Mesothelial cell of epicardium (in vitro differentiated cells): ENCODE measurements at places on chromosomes 16 and 17. TPM values are rescaled to one million over a fixed set of nuclear protein-coding genes. Genes with fewer than 3 reads are reported as not detected.
A peak's percentile ranks its signal among the peaks of the same experiment; 100 is the strongest.

DNA sequence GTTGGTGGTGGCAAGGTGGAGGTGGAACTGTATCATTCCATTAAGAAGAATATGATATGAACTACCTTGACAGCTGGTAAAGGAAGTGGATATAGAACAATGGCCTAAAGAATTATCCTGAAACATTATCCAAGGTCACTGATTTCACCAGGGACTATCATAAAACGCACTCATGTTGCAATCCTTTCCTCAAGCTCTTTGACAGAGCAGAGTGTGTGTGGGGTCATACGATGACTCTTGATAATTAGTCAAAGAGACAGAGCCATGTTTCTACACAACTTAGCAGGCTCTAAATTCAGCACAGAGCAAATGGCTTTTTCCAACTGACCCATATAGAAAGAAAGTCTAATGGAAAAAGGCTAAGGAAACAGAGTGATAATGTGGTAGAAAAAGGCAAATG lies 126.4 kb upstream of the ANKFN1 start:
- peaks cover 19% of the 10 kb centered on the region for H3K27me3 ChIP-seq
- H3K36me3 ChIP-seq: no peaks in the 10 kb centered on the region
- H3K4me1 ChIP-seq: no peaks in the 10 kb centered on the region
- no peak for DNase-seq
- no peak overlapping the region for H3K27ac ChIP-seq

The GUCY2D gene
- total RNA-seq: 0.34 to 0.75 TPM (median 0.69 TPM) in 3 replicates

GRCh38 chr17:61087024-61087423 lies 312.6 kb upstream of the TBX2 start:
- peaks cover 34% of the 10 kb centered on the region for H3K4me1 ChIP-seq
- H3K27ac ChIP-seq: no peak overlapping the region
- H3K36me3 ChIP-seq: peaks cover 21% of the 10 kb centered on the region
- H3K27me3 ChIP-seq: no peaks in the 10 kb centered on the region
- no peak for DNase-seq

DNA sequence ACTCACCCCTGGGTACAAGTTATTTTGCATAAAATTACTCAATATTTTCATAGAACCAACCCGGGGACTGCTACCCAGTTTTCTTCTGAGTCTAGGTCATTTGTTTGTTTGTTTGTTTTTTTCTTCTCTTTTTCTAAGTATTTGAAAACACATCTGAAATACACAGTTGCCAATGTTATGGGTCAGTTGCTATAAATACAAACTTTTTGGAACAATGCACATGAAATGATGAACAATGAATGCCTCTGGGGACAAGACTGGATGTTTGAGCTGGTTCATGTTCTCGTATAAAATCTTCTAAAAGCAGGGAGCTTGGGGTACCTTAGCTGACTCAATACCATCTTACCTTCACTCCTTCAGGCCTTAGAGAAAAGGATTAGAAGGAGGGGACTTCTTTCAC lies 30.5 kb downstream of the TMEM238L start:
- H3K4me3 ChIP-seq: no peak overlapping the region
- no peak for DNase-seq
- peaks cover 3% of the 10 kb centered on the region for H3K27me3 ChIP-seq
- H3K27ac ChIP-seq: no peak overlapping the region
- H3K36me3 ChIP-seq: no peaks in the 10 kb centered on the region

DNA sequence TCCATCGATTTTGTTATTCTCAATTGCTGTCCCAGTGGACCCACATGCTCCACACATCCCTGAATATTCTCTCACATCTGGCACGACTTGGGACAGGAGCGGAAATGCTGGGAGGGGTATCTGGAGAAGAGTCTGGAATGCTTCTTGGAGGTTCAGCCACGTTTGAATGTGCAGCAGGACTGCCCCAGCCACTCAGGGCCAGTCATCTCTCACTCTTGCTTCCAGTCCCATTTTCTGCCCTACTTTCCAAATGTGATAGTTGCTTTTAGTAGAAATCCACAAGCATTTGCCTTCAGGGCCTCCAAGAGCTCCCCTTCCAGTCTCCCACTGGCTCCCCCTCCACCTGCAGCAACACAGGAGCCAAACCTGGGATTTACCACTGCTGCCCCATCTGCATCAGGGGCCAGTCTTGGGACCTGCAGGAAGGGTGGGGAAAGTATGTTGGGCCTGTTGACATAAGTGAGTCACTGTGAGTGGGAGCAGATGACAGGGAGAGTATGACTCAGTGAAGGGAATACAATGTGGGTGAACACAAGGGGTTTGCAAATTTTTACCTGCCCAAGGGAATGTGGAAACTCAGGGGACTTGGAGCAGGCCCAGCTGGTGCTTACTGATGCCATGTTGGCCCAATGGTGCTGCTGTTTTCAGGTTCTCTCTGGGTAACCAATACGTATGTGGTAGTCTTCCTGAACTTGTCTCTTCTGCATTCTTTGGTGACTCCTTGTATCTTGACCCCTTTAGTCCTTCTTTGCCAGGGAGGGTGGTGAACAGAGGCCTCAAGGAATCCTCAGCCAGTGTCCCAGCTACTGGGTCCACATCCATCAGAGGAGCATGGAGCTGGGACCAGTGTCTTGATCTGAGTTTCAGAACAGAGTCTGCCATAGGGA lies 78.8 kb upstream of the CRHR1 start:
- H3K27me3 ChIP-seq: peaks cover 65% of the 10 kb centered on the region
- no peaks in the 10 kb centered on the region for H3K4me1 ChIP-seq
- no peak overlapping the region for H3K27ac ChIP-seq
- H3K36me3 ChIP-seq: no peaks in the 10 kb centered on the region
- DNase-seq: no peak

DNA sequence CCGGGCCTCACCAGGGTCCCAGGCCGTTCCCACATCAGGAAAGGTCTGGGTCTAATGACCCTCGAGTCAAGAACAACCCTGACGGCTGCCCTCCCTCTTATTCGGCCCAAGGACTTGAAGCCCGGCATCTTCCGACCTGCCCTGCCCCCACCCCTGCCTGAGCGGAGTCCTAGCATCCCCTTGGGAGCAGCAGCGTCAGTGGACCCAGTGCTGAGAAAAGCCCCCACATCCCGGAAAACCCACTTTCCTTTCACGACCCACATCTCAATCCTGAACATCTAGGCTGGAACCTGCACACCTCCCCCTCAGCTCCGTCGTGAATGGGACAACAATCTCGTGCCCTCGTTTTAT lies 769 bp downstream of the TMEM88 start:
- H3K36me3 ChIP-seq: peaks cover 9% of the 10 kb centered on the region
- no peak for DNase-seq
- H3K27ac ChIP-seq: no peak overlapping the region

DNA sequence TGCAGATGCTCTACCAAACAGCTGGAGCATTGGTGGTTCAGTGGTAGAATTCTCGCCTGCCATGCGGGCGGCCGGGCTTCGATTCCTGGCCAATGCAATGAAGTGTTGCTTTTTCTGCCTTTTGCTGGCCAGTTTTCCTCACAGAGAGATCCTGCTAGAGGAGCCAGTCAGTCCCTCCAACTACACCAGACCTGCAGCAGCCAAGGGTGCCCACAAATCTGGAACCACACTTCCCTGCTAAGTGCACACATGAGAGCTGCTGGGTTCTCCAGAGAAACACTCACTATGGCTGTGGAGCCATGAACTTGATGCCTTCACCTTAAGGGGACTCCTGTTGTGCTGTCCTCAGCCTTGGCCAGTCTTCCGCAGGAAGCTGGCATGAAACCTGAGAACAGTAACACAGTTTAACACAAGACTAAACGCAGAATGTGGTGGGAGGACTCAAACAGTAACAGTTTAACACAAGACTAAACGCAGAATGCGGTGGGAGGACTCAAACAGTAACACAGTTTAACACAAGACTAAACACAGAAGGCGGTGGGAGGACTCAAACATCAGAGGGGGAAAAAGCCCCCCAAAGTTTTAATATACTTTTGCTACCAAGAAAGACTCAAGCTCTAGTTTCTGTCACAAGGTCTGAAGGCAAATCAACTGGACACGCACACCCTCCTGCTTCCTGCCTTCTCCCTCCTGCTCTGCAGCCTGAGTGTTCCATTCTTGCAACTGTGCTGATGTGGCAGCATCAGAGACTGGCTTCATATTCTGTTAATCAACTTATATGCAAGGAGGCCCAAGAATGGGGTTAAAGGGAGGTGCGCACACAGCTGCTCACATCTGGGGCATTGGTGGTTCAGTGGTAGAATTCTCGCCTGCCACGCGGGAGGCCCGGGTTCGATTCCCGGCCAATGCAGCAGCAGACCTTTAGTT lies 12.0 kb downstream of the VAC14 start:
- H3K27me3 ChIP-seq: no peaks in the 10 kb centered on the region
- H3K27ac ChIP-seq: no peak overlapping the region

DNA sequence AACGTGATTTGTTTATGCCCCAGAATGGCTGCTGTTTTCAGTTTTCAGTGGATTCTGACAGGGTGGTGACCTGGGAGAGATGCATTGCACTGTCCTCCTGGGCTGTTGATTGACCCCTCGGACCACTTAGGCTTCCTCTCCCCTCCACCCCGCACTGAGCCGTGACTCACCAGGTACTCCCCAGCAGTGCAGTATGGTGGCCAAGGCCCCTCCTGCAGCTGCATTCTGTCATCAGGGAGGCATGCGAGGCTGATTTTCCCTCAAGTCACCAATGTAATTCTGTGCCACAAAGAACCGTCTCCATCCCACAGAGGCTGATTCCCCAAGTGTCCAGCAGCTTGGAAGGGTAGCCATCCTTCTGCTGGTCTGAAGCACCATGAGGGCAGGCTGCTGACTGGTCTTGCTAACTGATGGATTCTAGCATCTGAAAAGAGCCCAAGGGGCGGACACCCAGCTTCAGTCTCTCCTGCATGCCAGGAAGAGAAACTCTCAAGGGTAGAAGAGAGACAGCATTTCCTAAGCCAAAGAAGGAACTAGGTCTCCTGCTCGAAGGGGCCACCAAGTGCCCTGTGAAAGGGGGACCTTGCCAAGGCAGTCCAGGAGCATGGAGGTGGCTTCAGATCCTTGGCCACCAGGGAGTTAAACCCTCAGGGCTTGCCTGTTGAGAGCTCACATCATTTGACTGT lies 148.1 kb downstream of the SOCS1 start:
- no peak for DNase-seq
- no peak overlapping the region for H3K4me3 ChIP-seq
- H3K36me3 ChIP-seq: peaks cover 17% of the 10 kb centered on the region
- H3K4me1 ChIP-seq: peaks cover 14% of the 10 kb centered on the region
- H3K27ac ChIP-seq: no peak overlapping the region

The SLC35G6 gene
- total RNA-seq: not detected in 3 replicates

DNA sequence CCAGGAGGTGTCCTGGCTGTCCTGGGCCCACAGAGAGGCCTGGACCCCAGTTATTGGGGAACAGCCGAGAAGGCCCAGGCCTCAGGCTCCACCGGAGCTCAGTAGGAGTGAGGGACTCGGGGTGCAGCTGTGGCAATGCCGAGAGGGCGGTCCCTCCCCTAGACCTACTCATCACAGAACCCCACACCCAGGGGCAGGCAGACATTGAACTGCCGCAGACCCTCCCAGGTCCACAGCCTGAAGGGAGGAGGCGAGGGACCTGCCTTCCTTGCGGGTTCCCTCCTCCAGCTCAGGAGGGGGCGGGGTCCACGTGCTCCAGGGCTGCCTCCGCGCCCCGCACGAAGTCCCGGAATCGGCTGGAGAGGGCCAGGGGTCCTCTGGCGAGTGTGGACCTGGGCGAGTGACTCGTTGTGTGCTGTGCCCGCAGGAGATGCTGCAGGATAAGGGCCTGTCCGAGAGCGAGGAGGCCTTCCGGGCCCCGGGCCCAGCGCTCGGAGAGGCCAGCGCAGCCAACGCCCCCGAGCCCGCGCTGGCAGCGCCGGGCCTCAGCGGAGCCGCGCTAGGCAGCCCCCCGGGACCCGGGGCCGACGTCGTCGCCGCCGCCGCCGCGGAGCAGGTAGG lies 3.9 kb downstream of the TBX4 start:
- peak overlapping the region; percentile 75 for H3K4me3 ChIP-seq
- H3K4me1 ChIP-seq: peaks cover 64% of the 10 kb centered on the region
- H3K27me3 ChIP-seq: peaks cover 87% of the 10 kb centered on the region

- no peak for DNase-seq
- peaks cover 7% of the 10 kb centered on the region for H3K36me3 ChIP-seq
- no peaks in the 10 kb centered on the region for H3K27me3 ChIP-seq
These were observed 64.5 kb downstream of the MPRIP start for GRCh38 chr17:17106756-17107155.

- no peak overlapping the region for H3K4me3 ChIP-seq
- H3K27ac ChIP-seq: no peak overlapping the region
- peaks cover 93% of the 10 kb centered on the region for H3K27me3 ChIP-seq
- no peaks in the 10 kb centered on the region for H3K36me3 ChIP-seq
- peaks cover 4% of the 10 kb centered on the region for H3K4me1 ChIP-seq
- DNase-seq: no peak
These were observed 137.8 kb downstream of the ENGASE start for GRCh38 chr17:79212149-79213087.

GRCh38 chr17:43543300-43543699 lies 2.8 kb downstream of the ETV4 start:
- no peak overlapping the region for H3K27ac ChIP-seq
- H3K36me3 ChIP-seq: no peaks in the 10 kb centered on the region
- no peak overlapping the region for H3K4me3 ChIP-seq
- H3K4me1 ChIP-seq: peaks cover 32% of the 10 kb centered on the region

The CLEC3A gene
- total RNA-seq: not detected in 3 replicates

The TEKT5 gene
- total RNA-seq: 0.64 to 1.1 TPM (median 1.0 TPM) in 3 replicates

The AOC3 gene
- 1.5 to 2.3 TPM (median 1.9 TPM) in 3 replicates for total RNA-seq

The CPHXL2 gene
- not detected in 3 replicates for total RNA-seq

The ACSM2A gene
- not detected in 3 replicates for total RNA-seq

GRCh38 chr17:7306911-7307685 lies at the start of gene EIF5A:
Gene EIF5A (plus strand): TSS chr17:7307628. CDS start chr17:7309636, 2,008 bp downstream.
- no peaks in the 10 kb centered on the region for H3K27me3 ChIP-seq
- peak within 1 kb of the TSS; percentile 97 for H3K27ac ChIP-seq

- H3K27me3 ChIP-seq: peaks cover 57% of the 10 kb centered on the region
- DNase-seq: no peak
- H3K36me3 ChIP-seq: no peaks in the 10 kb centered on the region
These were observed 112.6 kb upstream of the MPHOSPH6 start for GRCh38 chr16:82282662-82283061.

DNA sequence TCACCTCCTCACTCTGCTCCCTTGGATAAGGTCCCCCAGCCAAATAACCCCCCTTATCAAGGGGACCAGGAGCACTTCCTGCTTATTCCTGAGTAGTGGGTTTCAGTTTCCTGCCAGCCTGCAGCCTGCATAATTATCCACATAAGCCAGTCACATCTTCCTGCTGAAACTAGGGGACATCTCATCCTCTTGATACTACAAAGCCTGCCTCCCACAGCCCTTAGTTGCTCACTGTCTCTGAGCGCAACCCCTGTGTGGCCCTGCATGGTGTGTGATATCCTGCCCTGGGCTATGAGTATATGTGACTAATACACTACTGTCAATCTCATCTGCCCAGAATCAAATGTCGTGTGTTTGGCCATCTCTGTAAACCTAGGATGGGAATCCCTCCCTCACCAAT lies 8.0 kb upstream of the XYLT2 start:
- H3K4me3 ChIP-seq: no peak overlapping the region
- no peak overlapping the region for H3K27ac ChIP-seq
- peaks cover 3% of the 10 kb centered on the region for H3K4me1 ChIP-seq
- DNase-seq: no peak
- H3K36me3 ChIP-seq: no peaks in the 10 kb centered on the region
- no peaks in the 10 kb centered on the region for H3K27me3 ChIP-seq

The NEUROD2 gene
- 0.09 TPM in 1 of 3 replicates, not detected in the others for total RNA-seq

GRCh38 chr17:42285346-42286050 lies 2.8 kb upstream of the STAT5A start:
- H3K36me3 ChIP-seq: no peaks in the 10 kb centered on the region
- no peak overlapping the region for H3K4me3 ChIP-seq
- peaks cover 14% of the 10 kb centered on the region for H3K27me3 ChIP-seq
- no peak overlapping the region for H3K27ac ChIP-seq

The DRC3 gene
- total RNA-seq: 2.9 to 3.2 TPM (median 3.2 TPM) in 3 replicates

GRCh38 chr16:2425008-2425518 lies 4.2 kb upstream of the CCNF start:
- H3K4me3 ChIP-seq: no peak overlapping the region
- peaks cover 10% of the 10 kb centered on the region for H3K27me3 ChIP-seq

The CXCL16 gene
- total RNA-seq: 7.6 to 8.8 TPM (median 8.1 TPM) in 3 replicates
